Right atrium auricular region (tissue), 2 donors: ENCODE measurements at places on chromosomes 16 and 17. TPM values are rescaled to one million over a fixed set of nuclear protein-coding genes. Genes with fewer than 3 reads are reported as not detected.

OR2C1 gene
- 0.56 TPM for total RNA-seq

CORO1A gene
- total RNA-seq: 5.4 TPM

CIAO2B gene
- 75.3 TPM for total RNA-seq

TK1 gene
- total RNA-seq: 2.2 TPM

IFT20 gene
- total RNA-seq: 19.6 TPM

VAMP2 gene
- total RNA-seq: 39.7 TPM

STX8 gene
- 38.8 TPM for total RNA-seq

C17orf67 gene
- total RNA-seq: 0.51 TPM

SMIM22 gene
- not detected for total RNA-seq

RNU2-1 gene
- total RNA-seq: not detected

OR1F1 gene
- total RNA-seq: not detected

OTOA gene
- total RNA-seq: not detected

HS3ST3A1 gene
- total RNA-seq: not detected

SKAP1 gene
- not detected for total RNA-seq

TBC1D16 gene
- 19.4 TPM for total RNA-seq

ITGB4 gene
- total RNA-seq: 37.5 TPM

CACNG1 gene
- total RNA-seq: not detected

RMI2 gene
- total RNA-seq: not detected

MYL4 gene
- 3,895 TPM for total RNA-seq
